ENCODE measurements at places on chromosomes 12 and 14.

GRCh38 chr12:30016540-30017055 is 232.9 kb upstream of the TMTC1 start:
- no peak for DNase-seq

DNA sequence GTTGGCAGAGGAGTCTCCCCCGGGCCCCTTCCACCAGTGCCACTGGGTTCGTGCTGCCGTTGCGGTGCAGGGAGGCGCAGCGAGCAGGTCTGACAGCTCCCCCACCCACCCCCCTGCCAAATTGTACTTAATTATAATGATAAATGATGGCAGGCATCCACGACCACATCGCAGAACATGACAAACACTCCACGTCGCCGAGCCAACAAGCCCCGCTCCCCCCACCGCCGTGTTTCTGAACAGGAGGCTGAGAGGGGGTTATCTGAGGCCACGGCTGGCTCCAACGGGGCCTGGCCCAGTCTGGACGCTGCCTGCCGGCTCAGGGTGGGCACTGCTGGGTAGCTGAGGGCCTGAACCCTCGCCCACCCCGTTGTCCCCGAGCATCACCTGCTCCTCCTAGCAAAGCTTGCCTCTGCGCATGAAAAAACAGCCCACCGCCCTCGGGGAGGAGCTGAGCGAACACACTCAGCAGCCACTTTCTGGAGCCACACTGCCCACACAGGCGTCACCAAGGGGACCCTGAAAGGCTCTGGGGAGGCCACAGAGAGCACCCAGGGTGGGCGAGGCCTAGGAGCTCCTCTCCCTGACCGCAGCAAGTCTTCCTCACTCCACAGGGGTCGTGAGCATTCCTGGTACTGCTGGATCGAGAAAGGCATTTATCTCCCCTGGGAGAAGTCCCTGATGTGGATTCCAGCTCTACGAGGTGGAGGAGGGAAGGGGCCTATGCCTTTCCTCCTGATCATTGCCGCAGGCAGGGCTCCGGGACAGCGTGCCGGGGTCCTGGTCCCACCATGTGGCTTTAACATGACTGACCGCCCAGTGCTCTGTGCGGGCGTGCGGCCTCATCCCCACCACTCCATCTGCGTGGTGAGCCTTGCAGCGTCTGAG is 35.4 kb upstream of the DIO3 start:
- DNase-seq, result no peak

DNA sequence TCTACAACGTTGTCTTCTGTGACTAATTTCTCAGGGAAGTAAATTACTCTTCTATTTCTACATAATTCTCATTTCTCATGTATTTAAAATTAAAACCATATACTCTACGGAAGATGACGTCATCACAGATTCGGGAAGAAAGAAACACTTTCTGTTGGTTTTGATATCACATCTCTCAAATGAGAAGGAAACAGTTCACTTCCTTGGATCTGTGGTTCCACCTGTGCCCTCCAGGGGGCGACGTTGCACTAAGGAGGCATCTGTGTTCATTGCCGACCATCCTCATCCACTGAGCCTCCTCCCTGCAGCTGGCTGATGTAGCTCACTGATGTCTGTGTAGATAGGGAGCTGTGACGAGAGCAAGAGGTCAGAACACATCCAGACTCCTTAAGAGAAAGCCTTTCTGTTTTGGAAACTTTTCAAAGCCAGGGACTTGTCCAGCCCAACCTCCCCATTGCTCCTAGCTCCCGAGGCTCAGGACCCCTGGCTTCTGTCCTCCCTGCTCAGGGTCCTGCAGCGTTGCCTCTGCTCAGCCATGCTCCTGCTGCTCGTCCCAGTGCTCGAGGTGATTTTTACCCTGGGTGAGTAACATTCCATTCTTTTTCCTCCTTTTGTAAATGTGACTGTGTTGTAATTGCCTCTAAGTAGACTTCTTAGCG is 172.7 kb upstream of the OR4E1 start:
- no peak for DNase-seq

DNA sequence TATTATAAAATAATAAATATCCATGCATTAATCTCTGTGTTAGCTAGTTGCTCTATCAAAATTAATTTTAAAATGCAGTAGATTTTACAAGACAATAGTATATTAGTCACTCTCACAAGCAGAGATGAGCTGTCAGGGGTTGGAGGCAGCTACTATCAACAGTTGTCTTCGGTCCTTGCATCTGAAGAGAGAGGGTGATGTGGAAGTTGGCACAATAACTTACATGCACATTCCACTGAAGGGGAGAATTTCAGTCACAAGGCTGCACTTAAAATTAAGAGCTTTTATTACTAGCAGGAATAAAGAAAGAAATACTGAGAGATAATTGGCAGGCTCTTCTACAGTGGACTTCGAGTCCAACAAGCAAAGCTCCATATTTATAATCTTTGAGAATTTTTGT is 166.9 kb upstream of the DCN start:
- DNase-seq, result no peak

GRCh38 chr14:88037325-88037724 is 32.4 kb downstream of the GPR65 start:
- DNase-seq, result no peak

DNA sequence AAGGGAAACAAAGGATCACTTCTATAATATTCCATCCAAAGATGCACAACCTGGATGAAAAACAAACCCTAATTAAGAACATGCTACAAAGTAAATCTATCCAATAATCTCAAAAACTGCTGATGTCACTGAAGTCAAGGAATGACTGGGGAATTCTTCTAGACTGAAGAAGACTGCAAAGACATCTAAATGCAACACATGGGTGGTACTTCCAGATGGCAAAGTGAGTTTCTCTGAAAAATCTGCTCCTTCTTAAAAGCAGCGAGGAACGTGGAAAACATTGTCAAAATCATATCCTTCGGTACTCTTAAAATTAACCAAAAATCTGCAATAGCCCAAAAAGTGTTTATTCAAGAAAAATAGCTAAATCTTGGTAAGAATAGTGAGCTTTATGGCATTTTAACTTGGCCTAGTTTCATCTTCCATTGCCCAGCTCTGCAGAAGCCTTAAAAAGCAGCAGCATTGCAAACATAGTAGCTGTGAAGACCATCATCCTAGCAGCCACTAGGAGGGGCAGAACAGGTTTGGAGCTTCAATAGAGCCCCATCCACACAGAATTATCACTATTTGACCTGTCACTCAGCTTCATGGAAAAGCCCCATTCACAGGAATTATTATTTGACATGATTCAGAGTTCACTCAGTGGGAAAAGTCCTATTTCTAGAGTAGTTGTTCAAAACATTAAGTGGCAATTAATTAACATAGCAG is 7.4 kb downstream of the CLEC14A start:
- DNase-seq, result no peak

- no peak for DNase-seq
These were observed 98.9 kb downstream of the CMKLR1 start for GRCh38 chr12:108240027-108240785.

DNA sequence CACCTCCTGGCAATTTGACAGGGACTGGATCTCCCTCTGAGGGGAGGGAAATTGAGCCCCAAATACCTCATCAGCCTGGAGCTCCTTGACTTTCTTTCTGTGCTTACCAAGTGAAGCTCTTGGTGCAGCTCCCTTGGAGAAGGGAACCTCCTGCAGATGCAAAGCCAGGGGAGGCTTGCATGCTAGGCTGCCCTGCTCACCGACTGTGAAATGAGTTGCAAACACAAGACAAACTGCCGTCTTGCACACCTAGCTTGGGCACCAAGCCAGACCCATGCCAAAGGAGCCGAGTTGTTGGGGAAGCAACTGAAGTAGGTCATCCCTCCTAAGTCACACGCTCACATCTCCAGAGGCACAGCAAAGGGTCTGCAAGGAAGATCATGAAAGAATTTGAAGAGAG is 95.2 kb downstream of the GTF2A1 start:
- DNase-seq, result no peak

DNA sequence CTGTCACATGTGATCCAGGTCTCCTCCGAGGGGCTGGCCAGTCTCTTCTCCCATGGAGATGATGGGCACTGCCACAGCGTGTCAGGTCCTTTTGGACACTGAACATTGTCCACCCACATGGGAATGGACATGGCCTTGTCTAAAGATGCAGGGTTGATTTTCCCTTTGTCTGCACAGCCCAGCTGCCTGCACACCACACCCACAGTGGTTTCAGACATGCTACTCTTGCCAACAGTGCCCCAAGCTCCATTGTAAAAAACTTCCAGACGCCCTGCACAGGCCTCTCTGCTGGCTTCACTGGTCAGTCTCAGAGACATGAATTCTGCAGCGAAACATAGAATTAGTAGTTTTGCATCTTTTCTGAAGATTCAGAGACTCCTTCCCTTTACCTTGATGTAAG is 18.5 kb downstream of the CD163 start:
- DNase-seq, result no peak

- DNase-seq, result no peak
These were observed 15.0 kb upstream of the PIP4K2C start for GRCh38 chr12:57575771-57576612.

DNA sequence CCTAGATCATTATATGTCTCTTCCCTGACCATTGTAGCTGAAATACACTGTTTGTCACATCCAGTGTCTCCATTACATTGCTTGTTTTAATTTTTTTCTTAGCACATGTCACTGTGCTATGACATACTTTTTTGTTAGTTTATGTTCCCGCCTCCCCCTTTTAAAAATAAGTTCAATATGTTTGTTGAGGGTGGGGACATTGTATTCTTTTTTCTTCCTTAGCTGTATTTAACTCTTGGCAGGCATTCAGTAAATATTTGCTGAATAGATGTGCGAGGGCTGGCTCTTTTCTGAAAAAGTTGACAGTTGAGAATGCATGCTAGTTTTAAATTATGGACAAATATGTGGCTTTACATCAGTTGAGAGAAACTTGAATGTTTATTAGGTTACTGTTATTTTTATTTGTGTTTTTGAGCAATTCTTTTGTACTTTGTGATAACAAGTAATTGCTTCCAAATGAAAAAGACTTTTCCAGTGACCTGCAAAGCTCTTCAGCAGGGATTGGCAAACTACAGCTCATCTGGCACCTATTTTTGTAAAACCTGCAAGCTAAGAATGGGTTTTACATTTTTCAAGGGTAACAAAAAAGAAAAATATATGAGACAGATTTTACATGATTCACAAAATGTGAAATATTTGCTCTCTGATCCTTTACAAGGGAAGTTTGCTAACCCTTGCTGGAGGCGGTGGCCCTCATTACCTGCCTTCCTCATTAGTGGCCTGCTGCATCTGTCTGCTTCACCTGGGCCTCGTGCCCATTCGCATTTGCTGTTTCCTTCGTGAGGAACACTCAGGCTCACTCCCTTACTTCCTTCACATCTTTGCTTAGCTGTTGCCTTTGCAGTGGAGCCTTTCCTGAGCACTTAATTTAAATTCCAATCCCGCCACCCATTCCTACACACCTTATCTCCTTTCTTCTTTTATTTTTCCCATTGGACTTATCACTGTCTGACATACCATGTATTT is 229.4 kb downstream of the ERC1 start:
- DNase-seq, result no peak

DNA sequence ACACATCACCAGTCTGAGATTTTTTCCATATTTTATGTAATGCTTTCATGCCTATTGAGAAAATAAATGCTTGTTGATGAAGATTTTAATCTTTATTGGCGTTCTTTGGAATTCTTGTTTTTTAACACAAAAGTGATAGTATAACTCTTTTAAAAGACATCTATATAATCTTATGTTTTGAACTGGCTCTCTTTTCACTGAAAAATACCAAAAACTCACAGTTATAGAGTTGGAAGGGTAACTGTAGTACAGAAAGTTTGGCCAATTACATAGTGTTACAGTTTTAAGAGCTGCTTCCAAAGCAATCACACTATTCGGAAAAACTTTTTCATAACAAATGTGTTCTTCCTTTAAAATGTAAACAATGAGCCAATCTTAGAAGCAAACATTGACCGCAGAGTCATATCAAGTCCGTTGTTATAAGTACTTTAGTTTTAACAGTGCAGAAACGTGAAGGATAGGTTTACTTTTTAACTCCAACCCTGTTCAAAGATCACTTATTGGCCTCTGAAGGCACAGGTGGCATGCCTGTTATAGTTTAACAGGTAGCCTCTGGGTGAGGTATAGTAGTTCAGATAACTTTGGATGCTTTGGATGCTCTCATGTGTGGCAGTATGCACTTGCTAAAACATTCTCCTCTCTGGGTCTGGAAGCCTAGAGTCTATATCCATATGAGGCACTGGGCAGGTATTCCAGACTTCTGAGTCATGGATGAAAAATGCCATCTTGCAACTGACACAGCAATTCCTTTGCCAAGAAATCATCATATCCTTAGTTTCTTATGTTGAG is 12.1 kb upstream of the NTN4 start:
- DNase-seq, result peak; percentile 32

DNA sequence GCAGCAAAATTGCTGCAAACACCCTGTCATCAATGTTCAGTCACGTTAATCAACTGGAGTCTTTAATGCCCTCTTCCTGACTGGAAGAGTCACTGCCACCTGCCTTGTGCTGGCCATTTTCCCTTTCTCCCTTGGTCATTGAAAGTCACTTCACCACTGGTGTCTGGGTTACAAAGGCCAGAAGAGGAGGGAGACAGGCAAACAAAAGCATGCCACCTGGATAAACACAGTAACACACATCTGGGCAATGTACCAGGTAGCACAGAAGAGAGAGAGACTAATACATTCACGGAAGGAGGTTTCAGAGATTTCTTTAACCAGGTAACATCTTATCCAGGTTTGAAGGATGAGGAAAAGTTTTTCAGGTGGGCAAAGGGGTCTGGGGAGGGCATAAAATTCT is 32.7 kb downstream of the GPHB5 start:
- DNase-seq, result no peak

GRCh38 chr12:111316671-111317070 is 52.2 kb downstream of the PHETA1 start:
- DNase-seq, result no peak

Data from hepatic stellate cell (primary cell).